ENCODE measurements at places on chromosomes 7 and 10.

DNA sequence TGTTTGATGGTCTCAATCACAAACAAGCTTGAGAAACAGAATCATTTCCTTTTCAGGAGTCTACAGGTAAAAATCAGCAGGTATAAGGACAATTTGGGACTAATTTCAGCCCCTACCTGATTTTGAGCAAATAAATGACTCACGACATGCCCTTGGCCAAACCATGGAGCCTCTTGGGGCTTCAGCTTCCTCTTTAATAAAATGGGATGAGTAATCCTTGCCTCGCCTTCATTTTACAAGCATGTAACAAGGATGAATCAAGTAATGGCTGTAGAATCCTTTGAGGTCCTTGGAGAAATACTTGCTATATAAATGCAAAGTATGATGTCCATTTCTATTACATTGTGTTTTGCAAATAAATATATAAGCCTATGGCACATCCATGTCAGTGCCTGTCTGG is 212.8 kb upstream of the PODXL start:
- no peak for DNase-seq

GRCh38 chr10:22315455-22316285 is 518 bp upstream of the COMMD3 start:
- no peak for DNase-seq

- DNase-seq = no peak
Measured at GRCh38 chr7:127221731-127222130, 31.0 kb downstream of the GRM8 start.

DNA sequence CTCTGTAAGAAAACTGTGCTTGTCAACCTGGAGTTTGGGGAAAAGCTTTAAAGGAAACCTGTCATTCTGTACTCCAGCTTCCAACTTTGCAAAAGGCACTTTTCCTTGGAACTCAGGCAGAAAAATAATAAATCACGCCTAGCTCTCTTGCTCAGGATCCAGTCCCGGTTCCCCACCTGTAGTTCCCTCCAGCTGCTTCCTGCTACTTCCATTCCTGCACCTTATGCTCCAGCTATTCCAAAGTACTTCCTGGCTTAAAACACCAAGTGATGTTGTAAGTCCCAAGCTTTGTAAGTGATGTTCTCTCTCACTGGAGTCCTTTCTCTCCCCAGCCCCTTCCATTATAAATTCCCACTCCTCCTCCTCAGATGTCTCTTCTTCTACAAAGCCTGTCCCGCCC is 98.6 kb downstream of the GRM8 start:
- DNase-seq = no peak

- DNase-seq = no peak
Measured at GRCh38 chr7:121961089-121961867, 88.3 kb downstream of the PTPRZ1 start.

GRCh38 chr7:16084370-16084769 is 337.0 kb downstream of the CRPPA start:
- DNase-seq = peak; percentile 75

DNA sequence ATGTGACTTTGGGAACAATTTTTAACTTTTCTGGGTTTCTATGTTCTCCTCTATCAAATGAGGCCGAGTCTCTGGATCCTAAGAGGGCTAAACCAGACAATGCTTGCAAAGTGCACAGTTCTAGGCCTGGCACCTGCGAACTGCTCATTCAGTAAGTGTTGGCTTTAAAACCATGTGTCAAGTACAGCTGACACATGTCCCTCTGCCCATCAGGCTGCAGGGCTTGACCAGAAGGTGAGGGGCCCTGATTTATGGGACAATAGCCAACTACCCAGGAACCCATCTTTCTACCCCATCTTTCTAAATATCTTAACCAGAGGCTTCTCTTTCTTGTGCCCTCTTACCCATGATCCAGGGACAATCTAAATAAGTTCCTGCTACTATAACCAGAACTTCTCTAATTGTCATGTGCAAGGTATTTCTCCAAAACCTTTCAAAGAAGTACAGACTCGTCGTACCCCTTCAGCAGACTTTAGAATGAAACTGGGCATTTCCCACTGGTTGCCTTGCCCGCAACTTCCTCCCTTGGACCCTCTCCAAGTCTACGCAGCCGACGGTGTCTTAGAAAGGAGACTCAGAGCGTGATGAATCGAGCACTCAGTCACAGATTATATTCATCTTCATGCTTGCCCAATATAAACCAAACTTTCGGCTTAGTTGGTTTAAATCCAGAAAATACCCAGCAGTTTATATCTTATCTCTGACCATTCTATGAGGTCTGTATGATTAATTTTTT is 69.8 kb upstream of the STEAP1B start:
- DNase-seq = no peak

- no peak for DNase-seq
Measured at GRCh38 chr10:29104661-29105399, 184.0 kb upstream of the LYZL1 start.

- no peak for DNase-seq
Measured at GRCh38 chr10:127168261-127168660, 28.1 kb downstream of the INSYN2A start.

DNA sequence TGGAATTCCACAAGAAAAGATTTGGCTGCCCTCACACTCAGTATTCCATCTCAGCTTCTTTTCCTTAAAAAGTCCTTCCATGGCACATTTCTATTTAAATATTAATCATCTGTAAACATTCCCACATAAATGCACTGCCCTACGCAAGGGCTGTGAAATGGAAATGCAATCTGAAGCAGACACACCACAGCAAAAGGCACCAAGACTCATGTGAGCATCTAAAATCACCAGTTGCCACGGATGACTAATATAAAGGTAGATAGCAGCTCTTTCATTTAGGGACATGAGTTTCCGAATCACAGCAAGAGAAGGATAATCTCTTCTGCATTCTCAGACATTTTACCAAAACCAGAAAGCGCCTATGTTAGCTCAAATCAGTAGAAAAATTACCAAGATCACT is 31.6 kb downstream of the COA1 start:
- DNase-seq = no peak

DNA sequence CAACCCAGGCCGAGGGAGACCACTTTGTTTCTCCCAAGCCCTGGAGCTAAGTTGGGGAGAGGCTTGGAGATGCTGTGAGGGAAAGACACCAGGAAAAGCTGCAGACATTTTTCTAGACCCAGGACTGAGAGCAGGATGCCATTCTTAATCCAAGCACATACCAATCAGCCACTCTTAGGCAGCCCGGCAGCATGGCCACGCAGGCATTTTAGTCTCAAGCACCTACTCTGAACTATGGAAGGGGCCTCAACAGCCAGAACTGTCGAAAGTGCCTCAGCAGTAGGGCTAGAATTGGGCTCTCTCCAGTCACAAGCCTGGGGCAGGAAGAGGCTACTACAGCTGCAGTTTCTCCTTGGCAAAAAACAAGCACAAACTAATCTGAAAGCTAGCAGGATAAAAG is 57.8 kb downstream of the GCC1 start:
- DNase-seq = no peak

DNA sequence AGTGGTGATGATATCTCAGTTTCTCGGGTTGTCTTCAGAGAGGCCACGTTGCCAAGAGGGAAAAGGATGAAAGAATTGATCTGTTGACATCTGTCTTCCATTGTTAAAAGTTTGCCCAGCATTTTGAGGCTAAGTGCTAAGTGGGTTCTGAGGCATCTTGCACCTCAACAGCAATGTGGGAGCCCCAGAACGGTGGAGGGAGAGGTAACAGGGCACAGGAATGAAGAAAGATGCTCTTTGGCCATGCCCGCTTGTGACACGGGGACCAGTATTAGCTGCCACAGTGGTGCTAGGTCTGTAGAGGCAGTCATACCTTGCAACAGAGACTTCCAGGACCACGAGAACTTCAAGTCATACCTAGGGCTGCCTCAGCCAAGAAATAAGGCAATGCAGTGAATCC is 106.6 kb upstream of the NUPR2 start:
- no peak for DNase-seq

DNA sequence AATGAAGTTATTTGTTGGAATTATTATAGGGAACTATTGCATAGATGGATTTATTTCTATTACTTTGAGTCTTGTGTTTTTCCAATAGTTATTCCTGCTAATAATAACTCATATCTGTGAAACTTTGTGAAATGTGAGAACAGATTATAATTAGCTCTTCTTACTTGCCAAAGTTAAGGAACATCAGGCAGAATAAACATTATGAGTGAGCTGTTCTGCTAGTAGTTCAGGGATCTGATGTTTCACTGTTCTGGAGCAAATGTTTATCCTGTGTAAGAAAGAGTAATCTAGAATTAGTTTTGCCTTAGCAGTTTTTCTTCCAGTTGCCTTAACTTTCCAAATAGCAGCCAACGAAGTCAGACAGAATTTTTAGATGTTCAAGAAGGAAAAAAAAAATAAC is 245.2 kb upstream of the PLXDC2 start:
- DNase-seq = no peak

- no peak for DNase-seq
Measured at GRCh38 chr7:156897673-156898072, 4.7 kb upstream of the LMBR1 start.
